NCI-H1436 treated with DMSO at 0.1 percent for 48 hours (cell line): ENCODE measurements at places on chromosomes 13 and 19.

- peak; percentile 44 for DNase-seq
Observed at GRCh38 chr19:13905634-13906520, at the start of the genes BRME1 and CC2D1A. TSS of gene BRME1 (minus strand) at chr19:13906117. CDS start at chr19:13904892, 1,225 bp downstream. TSS of gene CC2D1A (plus strand) at chr19:13906201. CDS start at chr19:13906442, 241 bp downstream.

- no peak for DNase-seq
Observed at GRCh38 chr13:99639126-99639525, 137.9 kb downstream of the TM9SF2 start.

- DNase-seq, result no peak
Observed at GRCh38 chr13:68160466-68160865, 930.3 kb upstream of the PCDH9 start.

GRCh38 chr19:13001502-13002165 lies 6.4 kb downstream of the NFIX start:
- no peak for DNase-seq

DNA sequence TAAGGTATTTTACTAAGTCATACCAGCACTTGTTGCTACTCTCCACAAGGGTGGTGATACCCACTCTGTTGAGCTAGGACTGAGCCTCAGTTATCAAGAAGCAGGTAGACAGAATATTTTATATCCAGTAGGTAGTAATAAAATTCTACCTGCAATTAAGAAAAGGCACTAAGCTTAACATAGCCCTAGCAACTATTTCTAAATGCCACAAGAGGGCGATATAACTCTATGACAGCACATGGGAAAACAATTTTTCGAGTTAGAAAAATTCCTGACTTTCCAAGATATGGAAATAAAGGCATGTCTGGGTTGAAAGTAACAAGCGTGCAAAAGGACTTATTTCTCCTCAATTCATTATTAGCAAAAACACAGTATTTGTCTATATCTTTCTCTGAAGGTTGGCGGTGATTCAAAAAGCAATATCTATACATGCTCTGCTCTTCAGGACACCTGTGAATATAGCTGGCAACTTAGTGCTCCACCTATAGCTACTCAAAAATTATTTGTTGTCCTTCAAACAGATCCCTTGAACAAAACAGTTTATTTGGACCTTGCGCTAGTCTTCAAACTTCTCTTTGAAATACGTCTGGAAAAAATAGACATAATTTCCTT lies 14.7 kb downstream of the CCDC169 start:
- no peak for DNase-seq

DNA sequence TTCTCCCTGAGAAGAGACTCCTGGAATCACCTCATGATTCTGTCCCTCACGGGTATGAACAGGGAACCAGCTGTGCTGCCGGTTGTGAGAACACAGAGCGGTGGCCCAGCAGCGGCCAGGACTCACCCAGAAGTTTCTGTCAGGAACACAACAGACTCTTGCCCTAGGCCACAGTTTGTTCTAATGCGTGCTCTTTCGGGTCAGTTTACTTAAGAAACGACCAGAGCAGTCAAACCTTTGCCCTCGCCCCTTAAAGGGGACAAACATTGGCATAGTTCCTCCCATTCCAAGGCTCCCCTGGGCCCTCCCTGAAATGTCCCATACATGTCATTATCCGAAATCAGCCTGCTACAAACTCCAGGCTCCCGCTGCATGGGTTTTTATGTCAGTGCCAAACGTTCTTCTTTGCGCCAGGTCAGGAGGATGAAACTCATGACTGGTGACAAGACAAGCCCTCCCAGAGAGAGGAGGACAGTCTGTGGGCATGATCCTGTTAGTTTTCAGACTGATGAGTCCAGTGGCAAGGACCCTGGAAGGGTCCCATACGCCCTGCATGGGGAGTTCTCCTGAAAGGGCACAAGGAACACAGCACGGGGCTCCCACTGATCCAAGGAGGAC lies 18.3 kb downstream of the ZIC5 start:
- DNase-seq, result no peak
